ENCODE measurements at places on chromosomes 2 and 18. TPM values are rescaled to one million over a fixed set of nuclear protein-coding genes. Genes with fewer than 3 reads are reported as not detected.

ANAPC1 gene
- 128 TPM for total RNA-seq

INO80D gene
- total RNA-seq, result 22.4 TPM

- DNase-seq, result no peak
Measured at GRCh38 chr18:40011201-40011600, 1943.8 kb upstream of the PIK3C3 start.

GRCh38 chr18:27400001-27400400, 214.9 kb upstream of the CHST9 start:
- DNase-seq, result no peak

DNA sequence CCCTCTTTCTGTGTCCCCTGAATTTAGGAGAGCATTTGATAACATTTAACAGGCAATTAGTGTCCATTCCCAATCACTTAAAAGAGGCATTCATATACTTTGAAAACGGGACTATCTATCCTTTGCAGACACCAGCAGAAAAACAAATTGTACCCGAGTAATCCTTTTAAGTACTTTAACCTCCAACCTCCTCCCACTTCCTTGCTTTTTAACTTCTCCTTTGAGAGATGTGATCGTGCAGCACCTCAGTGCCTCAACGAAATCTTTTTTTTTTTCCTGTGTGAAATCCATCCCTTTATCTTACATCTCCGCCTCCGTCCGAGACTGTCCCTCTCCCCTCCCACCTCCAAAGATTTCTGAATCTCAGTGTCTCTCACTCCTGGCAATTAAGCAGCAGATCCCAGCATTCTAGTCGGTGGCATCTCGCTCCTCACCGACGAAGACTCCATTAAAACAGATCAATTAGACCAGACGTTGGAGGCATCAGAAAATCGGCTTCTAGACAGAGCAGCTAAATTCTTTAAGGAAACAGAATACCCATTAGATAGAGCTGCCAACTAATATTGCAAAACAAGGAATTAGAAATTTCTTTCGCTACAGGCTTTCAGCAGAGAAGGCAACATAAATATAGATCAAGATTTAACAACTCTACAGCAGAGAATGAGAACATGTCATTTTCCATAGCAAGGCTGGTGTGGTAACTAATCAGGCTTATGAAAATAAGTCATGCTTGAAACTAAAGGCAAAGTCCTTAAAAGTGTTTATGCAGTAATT, 1.9 kb upstream of the TMEFF2 start:
- no peak for DNase-seq

SEMA4F gene
- total RNA-seq, result 7.8 TPM

- no peak for DNase-seq
Measured at GRCh38 chr2:33589444-33589843, 9.7 kb downstream of the FAM98A start.

GRCh38 chr18:70188113-70188512, 17.4 kb downstream of the RTTN start:
- DNase-seq, result no peak

GPATCH11 gene
- total RNA-seq, result 20.2 TPM

DNA sequence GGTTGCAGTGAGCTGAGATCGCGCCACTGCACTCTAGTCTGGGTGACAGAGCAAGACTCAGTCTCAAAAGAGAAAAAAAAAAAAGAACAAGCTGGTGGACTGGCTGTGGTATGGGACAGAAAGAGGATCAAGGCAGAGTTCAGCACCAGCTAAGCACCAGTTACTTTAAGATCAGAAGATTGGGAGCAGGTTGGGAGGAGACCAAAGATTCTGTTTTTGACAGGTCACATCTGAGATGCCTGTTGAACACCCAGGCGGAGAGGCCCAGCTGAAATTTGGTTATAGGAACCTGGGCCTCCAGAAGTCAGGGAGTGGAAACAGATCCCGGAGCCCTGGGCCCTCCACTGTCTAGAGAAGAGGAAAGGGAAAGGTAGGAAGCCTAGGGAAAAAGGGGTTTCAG, 53.2 kb upstream of the POMC start:
- DNase-seq, result no peak

DNA sequence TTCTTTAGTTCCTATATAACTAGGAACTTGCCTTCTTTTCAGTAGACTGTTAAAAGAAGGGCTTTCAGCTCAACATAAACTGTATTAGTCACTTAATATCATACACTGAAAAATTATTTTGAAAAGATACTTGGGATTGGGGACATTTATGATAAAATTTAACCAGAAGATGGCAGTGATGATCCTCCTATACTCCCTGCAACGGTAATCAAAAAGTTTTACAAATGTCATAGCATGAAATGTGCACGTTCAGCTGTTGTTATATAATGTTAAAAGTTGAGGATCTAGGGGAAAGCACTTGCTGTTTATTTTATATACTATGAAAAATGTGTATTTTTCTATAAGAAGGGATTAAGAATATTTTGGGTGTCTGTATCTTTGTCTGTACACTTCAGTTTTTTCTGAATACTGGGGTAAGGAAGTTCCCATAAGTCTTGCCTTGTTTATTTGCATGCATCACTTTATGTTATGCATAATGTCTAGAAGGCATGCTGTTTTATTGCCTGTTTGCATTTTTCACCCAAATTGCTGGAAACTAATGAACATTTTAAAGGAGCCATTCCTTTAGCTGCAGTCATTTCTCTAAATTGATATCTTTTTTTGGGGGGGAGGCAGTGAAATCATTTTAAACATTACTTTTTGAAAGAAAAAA, 19.0 kb downstream of the DYNC1I2 start:
- DNase-seq, result no peak

DNA sequence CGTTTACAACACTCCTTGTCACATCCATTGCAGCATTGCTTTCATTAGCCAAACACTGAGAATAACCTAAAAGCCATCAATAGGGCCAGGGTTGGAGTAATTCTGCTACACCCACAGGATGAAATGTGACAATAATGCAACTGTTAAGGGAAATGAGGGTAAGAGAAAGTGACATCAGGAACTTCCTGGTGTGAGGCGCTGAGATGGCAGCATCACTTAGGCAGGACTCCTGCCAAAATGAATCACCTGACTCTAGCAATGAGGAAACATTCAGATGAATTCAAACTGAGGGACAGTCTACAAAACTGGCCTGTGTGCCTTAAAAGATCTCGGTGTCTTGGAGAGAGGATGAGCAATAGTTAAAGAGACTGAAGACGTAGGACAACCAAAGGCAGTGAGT, 115.6 kb upstream of the AGAP1 start:
- no peak for DNase-seq

DNA sequence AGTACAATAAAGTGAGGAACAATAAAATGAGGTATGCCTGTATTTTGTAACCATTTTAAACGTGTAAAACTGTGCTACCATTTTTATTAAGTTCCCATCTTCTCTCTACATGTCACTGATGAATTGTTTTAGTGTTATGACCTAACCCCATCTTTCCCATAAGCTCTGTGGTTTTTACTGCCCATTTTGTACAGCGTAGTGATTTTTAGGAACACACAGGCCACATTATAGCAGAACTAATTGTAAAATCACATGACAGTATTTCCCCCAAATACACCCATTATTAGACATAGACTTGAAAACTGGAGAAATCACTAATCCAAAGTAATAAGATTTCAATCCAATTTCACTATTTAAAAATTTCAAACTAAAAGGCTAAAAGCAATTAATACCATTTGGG, 130.7 kb downstream of the TMEM247 start:
- DNase-seq, result no peak

- no peak for DNase-seq
Measured at GRCh38 chr2:218046238-218046637, 22.8 kb upstream of the RUFY4 start.

DNA sequence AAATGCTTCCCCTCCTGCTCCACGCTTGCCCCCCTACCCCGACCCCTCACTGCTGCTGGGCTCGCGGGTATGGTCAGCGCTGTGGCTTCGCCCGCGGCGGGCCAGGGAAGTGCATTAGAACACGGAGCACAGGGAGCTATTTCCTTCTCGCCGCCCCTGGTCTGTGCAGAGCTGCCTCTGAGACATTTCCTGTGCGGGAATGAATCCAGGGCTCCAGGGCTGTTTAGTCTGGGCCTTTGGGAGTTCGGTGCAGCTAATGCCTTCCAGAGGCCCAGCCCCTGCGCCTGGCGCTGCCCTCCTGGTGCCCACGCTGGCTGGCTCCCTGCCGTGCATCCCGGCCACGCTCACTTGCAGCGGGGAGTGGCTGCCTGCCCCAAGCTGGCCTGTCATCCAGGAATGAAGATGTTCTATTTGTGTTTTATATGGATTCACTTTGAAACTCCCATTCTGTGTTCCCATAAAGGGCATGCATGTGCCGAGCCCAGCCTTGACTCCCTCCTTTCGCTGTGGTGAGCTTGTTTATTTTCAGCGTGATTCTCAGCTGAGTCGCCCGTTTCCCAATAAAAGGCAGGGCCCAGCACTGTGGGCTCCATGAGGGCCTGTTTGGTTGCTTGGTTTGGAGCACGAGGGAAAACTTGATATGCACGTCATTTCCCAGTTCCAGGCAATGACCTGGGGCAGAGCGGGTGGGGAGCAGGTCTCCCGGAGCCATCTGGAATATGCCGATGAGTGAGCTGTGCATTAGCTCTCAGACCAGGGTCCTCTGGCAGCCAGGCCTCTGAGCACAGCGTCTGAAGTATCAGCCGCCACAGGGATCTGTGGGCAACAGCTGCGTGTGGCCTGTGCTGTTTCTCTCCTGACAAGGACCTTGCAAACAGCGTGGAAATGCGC, 42.7 kb downstream of the SH3RF3 start:
- no peak for DNase-seq

HAAO gene
- 0.27 TPM for total RNA-seq

ZDBF2 gene
- total RNA-seq, result 7.6 TPM

GRCh38 chr2:31275976-31276375, 42.0 kb downstream of the EHD3 start:
- DNase-seq, result no peak

GRCh38 chr18:27645929-27646328, 460.8 kb upstream of the CHST9 start:
- no peak for DNase-seq

DNA sequence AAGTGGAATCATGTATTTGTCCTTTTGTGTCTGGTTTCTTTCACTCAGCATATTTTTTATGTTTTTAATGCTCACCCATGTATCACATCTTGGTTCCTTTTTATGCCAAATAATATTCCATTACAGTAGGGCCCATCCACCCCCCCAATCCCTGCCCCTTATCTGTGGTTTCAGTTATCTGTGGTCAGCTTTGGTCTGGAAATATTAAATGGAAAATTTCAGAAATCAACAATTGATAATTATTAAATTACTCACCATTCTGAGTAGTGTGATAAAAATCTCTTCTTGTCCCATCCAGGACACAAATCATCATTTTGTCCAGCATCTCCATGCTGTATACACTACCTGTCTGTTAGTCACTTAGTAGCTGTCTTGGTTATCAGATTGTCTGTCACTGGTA, 66.7 kb downstream of the BIRC6 start:
- no peak for DNase-seq

- no peak for DNase-seq
Measured at GRCh38 chr2:53379547-53379946, 388.1 kb upstream of the CHAC2 start.

CRYBA2 gene
- not detected for total RNA-seq

GTF2A1L gene
- not detected for total RNA-seq

GPR39 gene
- total RNA-seq, result not detected

GRCh38 chr2:63300835-63301234, 250.2 kb downstream of the OTX1 start:
- no peak for DNase-seq
